ENCODE measurements at places on chromosomes 16 and 17.

DNA sequence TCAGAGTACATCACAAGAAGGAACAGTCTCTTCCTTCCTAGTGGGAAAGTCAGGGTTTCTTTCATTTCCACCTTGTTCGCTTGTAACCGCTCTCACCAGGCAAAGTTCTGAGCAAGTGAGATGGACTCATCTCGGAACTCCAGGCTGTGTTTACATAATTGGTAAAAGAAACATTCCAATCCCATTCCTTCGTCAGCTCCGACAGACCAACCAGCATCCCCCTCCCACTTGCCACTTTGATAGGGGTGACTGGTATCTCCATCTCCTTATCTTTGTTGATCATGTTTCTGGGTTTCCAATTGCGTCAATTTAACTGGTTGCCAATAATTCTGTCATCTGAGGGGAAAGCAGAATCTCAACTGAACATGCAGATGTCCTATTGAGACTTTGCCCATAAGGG, 36.8 kb upstream of the LYRM9 start:
- no peak for DNase-seq

DNA sequence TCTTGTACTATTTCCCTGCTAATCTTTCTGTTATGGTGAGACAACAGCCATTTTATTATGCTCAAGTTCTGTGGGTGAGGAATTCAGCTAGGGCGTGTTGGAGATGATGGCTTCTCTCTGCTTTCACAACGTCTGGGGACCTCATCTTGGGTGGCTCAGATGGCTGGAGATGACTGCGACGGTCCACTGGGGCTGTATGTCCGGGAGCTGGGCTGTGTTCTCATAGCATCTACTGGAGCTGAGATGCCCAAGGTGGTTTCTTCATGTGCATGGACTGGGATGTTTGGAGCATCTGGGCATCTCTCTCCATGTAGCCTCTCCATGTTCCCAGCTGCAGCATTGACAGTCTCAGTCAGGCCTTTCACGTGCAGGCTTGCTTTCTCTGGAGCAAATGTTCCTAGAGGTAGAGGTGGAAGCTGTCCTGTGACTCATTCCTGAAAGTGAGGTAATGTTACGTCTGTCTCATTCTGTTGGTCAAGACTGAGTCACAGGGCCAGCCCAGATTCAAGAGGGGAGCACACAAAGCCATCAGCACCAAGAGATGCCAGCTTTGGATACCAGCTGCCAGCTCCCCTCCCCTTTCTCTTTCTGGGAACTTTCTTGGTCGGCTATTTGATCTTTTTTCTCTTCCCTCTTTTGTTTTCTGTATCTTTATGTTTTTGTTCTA, 96.2 kb downstream of the RAP1GAP2 start:
- DNase-seq = no peak

DNA sequence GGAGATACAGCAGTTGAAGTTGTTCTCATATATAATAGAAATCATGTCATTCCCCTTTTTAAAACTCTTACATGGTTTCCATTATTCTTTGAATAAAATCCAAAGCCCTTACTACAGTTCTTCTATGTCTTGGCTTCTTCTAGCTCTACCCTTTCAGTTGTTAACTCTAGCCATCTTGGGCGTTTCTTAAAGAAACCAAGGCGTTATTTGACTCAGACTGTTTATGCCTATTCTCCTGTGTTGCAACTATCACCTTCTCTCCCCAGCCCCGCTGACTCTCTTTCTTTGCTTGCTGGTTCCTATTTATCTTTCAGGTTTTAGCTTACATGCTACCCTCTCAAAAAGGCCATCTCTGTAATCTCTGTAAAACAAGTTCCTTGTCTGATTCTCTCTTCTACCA, 32.7 kb downstream of the NFATC3 start:
- no peak for DNase-seq

- DNase-seq = no peak
Observed at GRCh38 chr17:12140685-12141084, 120.0 kb downstream of the MAP2K4 start.

DNA sequence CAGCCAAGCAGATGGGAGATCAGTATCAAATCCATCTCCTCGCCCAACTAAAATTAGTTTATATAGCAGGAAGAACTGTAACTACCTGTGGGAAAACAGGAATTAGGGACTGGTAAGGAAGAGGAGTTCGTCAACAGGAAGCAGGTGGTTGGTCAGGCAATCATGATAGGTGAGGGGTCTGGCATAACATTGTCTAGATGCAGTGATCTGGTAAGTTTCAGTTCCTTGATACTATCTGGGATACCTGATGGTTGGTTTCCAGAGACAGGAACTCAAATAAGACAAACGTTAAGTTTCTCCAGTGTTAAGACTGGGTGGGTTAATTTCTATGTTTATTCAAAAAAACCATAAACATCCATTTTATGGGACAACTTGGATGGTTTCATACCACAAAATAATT, 53.8 kb downstream of the CEP112 start:
- no peak for DNase-seq

- DNase-seq = no peak
Observed at GRCh38 chr17:44387804-44388203, 1.6 kb downstream of the ITGA2B start.

GRCh38 chr17:50707289-50708049, at the start of gene ANKRD40:
TSS of gene ANKRD40 (minus strand) at chr17:50707914. CDS start at chr17:50707654, 260 bp downstream.
- peak; percentile 89 for DNase-seq

DNA sequence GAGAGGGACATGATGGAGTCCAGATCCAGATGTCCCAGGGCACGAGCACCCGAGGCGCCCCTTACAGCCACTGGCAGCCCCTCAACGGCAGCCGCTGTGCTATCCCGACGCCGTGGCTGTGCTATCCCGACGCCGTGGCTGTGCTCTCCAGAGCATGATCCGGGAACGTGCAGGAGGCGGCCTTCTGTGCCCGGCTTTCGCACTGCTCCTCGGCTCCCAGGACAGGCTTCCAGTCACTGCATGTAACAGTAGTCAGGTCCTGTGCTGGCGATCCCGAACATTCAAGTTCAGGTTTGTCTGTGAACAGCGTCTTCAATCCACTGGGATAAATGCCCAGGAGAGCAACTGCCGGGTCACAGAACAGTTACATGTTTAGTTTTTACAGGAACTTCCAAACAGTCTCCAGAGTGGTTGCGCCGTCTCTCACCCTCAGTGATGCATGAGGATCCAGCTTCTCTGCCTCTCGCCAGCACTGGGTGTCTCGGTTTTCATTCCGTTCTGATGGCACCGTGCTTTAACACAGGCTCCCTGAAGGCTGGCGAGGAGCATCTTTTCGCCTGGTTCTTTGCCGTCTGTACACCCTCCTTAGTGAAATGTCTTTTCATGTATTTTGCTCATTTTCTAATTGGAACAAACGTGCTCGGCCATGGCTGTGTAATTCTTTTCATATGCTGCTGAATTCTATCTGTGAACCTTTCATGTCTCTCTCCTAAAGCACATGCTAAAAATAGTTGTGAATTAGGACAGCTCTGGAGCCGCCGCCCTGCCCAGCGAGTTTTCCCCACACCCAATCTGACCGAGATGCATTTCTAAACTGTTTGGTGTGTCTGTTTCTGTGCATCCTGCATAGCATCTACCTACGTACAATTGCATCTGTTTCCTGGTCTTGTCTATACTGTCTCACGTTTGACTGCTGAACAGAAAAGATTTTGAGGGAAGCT, 72.6 kb upstream of the METRNL start:
- DNase-seq = no peak

DNA sequence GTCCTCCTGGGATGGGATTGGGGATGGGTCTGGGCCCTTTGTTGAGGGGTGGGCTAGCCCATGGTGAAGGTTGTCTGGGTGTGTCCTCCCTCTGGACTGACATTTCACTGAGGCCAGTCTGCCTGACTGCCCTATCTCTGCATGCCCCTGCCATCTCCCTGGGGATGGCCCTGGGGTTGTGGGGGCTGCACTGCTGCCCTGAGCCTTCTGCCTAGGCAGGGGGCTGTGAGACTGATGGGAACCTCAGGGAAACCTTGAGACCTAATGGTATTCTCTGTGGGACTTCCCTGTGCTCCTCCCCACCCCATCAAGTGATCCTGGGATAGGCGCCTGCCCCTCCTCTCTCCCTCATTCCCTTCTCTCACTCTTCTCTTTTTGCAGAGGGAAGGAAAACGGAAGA, 19.9 kb downstream of the RAI1 start:
- DNase-seq = no peak

DNA sequence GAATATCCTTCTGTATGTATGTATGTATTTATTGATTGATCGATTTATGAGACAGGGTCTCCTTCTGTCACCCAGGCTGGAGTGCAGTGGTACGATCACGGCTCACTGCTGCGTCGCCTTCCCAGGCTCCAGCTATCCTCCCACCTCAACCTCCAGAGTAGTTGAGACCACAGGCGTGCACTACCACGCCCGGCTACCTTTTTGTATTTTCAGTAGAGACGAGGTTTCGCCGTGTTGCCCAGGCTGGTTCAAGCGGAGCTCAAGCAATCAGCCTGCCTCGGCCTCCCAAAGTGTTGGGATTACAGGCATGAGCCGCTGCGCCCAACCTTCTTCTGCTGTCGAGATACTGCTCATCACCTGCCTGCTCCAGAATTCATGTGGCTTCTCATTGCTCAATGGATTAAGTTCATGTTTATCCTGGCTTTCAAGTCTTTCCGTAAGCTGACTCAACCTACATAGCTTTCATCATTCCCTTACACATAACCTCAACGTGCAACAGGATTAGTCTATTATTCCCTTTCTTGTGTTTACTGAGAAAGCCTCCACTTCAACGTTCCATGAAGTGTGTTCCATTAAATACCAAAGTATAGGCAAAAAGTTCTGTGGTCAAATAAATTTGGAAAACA, 13.6 kb downstream of the TAC4 start:
- DNase-seq = no peak

DNA sequence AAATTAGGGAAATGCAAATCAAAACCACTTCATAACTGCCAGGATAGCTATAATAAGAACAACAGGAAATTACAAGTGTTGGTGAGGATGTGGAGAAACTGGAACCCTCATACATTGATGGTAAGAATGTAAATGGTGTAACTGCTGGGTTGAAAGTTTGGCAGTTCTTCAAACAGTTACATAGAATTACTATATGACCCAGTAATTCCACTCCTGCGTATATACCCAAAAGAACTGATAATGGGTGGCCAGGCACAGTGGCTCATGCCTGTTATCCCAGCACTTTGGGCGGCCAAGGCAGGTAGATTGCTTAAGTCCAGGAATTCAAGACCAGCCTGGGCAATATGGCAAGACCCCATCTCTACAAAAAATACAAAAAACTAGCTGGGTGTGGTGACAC, 4.5 kb upstream of the CMTM4 start:
- no peak for DNase-seq

DNA sequence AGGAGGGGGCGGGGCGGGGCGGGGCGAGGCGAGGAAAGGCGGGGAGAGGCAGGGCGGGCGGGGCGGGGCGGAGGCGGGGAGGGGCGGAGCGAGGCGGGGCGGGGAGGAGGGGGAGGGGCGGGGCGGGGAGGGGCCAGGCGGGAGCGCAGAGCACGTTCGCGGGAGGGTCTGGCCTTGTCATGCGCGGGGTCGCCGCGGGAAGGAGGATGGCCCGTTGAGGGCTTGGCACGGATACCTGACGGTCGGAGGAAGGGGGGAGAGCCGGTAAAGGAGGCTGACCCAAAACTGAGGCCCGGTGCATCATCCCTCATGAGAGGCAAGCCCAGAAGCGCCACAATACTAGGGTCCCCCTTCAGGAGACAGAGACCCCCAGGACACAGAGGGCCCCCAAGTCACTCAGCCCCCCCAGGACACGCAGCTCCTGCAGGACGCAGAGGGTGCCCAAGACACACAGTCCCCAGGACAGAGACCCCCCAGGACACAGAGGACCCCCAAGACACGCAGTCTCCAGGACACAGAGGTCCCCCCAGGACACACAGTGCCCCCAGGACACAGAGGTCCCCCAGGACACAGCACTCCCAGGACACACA, 593 bp upstream of the WDR45B start:
- DNase-seq = no peak

DNA sequence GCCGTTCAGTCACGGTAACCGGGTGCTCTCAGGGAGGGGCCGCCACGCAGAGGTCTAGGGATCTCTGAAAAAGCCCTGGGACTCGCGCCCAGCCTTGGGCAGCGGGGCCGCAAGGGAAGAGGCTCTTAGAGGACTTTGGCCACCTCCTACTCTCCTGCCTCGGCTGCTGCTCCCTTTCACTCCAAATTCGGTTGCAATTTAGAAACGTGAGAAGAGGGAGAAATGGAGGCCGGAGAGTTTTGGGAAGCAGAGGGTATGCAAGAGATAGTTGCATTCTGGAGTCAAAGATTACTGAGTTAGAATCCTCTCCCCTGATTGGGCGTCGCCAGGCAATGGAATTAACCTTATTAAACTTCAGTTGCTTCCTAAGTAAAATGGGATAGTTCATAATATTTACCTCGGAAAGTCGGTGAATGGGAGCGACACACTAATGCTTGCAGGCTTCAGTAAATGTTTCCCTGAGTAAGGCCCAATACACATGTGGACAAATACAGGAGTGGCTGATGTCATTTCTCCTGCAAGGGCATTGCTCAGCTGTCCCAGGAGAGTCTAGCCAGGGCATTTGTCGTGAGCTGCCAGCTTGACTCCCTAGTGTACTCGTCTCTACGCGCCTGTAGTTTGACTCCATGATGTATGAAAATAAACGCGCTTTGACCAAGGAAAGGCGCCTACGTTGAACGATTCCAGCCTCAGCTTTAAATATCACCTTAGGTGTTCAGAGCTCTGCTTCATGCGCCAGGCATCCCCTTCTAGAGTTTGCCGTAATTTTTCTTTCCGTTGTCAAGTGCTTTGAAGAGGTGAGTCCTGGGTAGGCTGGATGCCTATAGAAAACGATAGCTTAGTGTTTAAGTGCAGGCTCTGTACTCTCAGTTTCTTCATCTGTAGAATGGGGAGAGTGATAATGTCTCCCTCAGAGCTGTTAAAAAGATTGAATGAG, 667 bp downstream of the OGFOD1 start:
- DNase-seq = no peak

GRCh38 chr17:59454633-59455105, 110.7 kb upstream of the DHX40 start:
- DNase-seq = no peak

GRCh38 chr16:87117936-87118335, 199.3 kb downstream of the C16orf95 start:
- DNase-seq = no peak

GRCh38 chr16:66720766-66721165, 24.2 kb upstream of the CMTM4 start:
- no peak for DNase-seq

- no peak for DNase-seq
Observed at GRCh38 chr16:30820952-30821421, 34.0 kb upstream of the ZNF629 start.

DNA sequence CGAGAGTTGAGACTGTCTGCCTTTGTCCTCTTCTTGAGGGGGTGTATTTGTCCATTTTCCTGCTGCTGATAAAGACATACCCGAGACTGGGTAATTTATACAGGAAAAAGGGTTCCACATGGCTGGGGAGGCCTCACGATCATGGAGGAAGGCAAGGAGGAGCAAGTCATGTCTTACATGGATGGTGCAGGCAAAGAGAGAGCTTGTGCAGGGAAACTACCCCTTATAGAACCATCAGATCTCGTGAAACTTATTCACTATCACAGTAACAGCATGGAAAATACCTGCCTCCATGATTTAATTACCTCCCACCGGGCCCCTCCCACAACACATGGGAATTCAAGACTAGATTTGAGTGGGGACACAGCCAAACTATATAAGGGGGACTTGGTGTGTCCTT, 338.2 kb upstream of the TNRC6C start:
- no peak for DNase-seq

All from stimulated activated CD4-positive, alpha-beta T cell treated with anti-CD3 and anti-CD28 coated beads, Interleukin-1b, Interleukin-23, amount 100 ng/mL, for 4 hours (primary cell).